Activated T-helper 9 cell treated with anti-CD3 and anti-CD28 coated beads, Interleukin-2, amount 50 U/mL, for 16 hours (primary cell): ENCODE measurements at places on chromosomes 4 and X.

DNA sequence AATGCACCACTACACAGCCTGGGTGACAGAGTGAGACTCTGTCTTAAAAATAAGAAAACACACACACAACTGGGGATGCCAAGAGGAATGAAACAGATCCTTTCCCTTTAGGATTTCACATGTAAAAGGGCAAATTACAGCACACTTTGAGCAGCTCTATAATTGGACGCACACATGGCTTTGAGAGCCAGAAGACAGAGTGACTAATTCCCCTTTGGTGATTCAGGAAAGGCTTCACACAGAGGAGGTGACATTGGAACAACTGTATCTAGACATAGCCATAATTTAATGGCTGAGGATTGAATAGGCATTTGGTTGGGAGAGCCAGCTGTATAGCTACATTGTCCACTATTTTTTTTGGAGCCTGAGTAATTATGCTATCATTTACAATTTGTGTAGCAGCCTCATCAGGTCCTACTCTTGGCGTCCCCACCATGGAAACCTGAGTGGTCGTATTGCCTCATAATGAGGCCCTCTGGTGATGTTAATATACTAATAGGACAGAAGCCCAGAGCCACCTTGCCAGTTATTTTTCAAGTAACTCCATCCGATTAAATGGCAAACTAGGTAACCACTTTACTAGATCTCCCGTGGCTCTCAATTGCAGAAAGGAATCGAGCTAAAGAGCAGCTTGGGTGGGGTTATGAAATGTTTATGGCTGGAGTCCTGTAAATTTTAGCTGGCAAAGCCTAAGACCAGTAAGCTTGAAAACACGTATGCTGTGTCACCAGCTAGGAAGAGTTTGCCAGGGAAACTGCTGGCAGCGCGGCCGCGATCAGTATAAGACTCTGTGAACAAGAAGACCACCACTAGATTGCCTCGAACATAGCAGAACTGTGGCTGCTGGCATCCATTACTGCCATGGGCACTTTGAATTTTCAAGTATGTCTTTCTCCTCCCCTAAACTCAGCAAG lies 8.5 kb upstream of the PPEF1 start:
- DNase-seq, result no peak

DNA sequence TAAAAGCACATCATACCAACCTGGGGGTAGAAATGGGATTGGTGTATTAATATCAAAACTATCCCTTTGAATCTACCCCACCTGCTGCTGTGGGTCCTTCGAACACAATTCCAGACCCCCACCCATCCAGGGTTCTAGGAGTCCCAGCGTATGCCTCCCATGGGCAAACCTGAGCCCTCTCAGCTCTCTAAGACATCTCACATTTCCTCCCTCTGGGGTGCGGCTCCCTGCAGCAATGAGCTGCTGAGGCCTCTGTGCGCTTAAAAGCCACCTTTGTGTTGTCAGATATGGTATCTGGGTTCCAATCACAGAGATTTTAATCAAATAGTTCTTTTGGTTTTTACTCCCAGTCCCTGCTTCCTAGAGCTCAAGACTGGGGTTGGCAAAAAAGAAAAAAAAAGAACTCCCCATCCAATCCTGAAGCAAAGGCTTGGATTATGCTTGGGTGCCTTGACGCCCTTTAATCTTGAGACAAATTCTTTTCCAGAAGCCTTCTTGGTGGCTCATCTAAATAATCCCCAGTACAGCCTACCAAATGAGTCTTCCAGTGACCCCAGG lies 37.5 kb upstream of the NOCT start:
- DNase-seq, result no peak

DNA sequence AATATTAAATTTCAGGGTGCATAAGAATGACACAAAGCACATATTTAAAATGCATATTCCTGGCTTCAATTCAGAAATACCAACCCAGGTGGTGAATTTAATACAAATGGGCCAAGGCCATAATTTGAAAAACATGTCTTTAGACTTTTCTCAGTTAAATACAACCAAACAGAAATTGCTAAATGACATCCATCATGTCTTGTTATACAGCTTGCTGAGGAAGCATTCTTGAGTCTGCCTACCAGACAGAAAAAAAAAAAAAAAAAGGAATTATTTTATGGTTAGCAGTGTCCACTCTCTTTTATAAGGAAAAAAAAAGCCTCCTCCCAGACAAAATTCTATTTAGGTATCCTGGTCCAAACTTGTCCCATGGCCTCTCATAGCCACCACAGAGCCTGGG lies 119.1 kb downstream of the PAPSS1 start:
- DNase-seq, result no peak

- DNase-seq, result no peak
These were observed 193.2 kb upstream of the FAT4 start for GRCh38 chr4:125121581-125121980.

GRCh38 chr4:32631831-32632230 lies 1911.7 kb downstream of the PCDH7 start:
- DNase-seq, result no peak

GRCh38 chr4:23171976-23172375 lies 479.2 kb downstream of the GBA3 start:
- DNase-seq, result no peak

DNA sequence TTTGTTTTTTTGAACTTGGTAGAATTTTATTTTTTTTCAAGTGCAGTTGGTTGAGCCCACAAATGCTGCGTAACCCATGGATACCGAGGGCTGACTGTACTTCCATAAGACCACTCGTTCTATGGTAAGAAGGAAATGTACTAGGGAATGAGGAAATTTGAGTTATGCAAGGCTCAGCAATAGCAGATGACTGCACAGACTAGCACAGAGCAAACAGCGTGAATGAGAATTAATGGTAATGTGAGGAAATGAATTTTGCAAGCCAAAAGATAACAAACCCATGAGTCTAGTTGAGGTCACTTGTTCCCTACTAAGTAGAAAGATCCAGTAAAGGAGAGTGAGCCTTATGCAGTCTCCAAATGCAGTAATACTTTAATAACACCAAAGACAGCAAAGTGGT lies 17.4 kb downstream of the GSPT2 start:
- no peak for DNase-seq

GRCh38 chr4:80705311-80705710 lies 325.2 kb upstream of the BMP3 start:
- DNase-seq, result no peak

DNA sequence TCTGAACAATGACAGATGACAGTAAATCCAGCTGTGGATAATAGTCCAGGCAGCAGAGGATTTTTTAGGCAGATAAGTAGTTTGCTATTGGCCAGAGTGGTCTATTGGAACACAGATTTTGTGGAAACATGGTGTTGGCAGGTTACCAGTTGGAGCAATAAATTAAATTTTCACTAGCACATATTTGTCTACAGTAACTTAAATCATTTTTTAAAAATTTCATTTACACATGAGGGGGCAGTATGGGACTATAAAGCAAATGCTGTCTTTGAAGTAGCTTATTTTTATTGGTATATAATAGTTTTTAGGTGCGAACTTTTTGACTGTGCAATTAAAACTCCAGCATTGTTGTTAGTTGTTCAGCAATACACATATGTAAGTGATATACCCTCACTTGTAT lies 289.8 kb downstream of the ARHGAP10 start:
- no peak for DNase-seq

- no peak for DNase-seq
These were observed 69.7 kb upstream of the RBMX start for GRCh38 chrX:136950211-136950610.

DNA sequence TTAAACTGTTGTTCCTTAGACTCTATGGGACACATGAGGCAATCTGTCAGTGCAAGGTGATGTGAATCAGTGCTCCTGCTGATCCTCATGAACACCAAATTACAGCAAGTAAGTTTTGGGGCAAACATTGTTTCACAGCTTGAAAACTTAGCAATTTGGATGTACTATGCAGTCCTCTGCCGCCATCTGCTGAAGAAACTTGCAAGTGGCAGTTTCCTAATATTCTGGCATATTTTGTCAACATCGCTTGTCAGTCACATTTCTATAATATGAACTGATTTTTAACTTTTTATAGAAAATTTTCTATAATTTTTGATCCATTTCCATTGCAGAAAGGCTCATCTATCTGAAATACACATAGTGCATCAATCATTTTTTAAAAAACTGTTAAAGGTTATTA lies 56.3 kb downstream of the ZAR1 start:
- no peak for DNase-seq

DNA sequence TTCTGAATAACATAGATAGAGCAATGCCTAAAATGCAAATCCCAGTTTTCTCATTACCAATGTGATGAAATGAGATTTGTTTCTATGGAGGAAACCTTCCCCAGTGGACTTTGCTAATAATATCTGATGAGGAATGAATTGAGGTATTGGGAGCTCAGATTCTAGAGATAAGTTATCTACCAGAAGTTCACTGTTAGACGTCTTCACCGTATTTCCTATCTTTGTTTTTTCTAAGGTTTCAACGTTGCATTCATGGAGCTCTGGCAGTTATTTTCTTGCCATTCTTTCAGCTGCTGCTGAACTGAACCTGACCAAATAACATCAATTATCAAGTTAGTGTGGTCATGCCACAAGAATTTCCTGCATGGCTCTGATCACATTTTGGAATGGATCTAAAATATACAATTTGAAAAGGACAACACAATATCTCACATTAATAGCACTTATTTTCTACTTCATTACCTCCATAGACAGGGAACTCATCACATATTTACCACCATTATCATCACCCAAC lies 511.8 kb upstream of the LCORL start:
- DNase-seq, result no peak

DNA sequence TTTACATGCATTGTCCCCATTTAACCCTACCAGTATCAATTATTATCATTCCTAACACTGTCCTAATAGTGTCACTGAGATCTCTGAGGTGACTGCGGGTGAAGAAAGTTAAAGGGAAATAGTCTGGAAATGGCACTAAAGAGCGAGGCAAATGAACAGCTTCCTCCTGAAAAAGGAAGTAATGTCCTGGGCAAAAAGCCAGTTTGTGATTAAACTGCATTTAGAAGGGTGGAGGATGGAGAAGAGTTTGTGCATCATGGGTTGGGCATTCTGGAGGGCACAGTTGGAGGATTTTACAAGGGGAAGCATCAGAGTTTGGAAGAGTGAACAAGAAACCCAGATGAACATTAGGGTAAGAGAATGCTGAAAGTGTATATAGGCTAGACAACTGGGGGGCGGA lies 60.5 kb upstream of the SLC25A4 start:
- DNase-seq, result no peak

GRCh38 chrX:51332188-51332942 lies at the start of gene NUDT10:
Gene NUDT10 (plus strand): TSS chrX:51332822. CDS start chrX:51332966, 144 bp downstream.
- DNase-seq, result peak; percentile 3

- DNase-seq, result no peak
These were observed 64.0 kb downstream of the CCNG2 start for GRCh38 chr4:77220828-77221613.

- no peak for DNase-seq
These were observed 3.8 kb upstream of the CENPC start for GRCh38 chr4:67549123-67549522.

DNA sequence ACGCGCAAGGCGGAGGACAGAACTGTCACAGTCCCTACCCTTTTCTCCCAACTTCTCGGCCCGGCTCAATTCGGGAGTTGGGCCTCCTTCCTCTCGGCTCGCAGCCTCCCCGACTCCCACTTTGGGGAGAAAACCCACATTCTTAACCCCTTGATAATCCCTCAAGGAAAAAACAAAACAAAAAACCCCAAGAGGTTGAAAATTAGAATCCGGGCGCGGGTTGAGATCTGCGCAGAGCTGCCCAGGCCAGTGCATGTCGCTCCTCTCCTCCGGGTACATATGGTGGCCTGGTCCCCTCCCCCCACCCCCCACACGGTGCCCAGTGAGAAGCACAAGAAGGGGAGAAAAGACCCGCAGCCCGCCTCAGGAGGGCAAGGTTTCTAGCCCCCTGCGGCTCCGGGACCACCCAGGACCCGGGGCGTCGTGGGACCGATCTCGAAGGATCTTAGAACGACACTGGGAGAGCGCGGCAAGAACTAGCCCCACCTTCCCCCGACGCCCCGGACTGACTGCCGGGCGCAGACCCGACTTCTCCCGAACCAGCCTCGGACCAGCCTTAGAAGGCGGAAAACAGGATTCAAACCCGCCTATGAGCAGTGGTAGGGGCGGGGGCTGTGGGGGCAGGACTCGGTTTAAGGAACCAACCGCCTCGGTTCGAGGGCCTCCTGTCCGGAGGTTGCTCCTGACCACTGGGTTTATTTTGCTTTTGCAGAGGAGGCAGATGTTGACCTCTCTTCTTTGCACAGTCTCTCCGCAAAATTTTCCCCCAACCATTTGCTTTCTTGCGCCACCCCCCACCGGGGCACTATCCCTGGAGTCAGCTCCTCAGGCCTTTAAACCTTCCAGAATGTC lies 2.5 kb upstream of the PDGFRA start:
- no peak for DNase-seq

DNA sequence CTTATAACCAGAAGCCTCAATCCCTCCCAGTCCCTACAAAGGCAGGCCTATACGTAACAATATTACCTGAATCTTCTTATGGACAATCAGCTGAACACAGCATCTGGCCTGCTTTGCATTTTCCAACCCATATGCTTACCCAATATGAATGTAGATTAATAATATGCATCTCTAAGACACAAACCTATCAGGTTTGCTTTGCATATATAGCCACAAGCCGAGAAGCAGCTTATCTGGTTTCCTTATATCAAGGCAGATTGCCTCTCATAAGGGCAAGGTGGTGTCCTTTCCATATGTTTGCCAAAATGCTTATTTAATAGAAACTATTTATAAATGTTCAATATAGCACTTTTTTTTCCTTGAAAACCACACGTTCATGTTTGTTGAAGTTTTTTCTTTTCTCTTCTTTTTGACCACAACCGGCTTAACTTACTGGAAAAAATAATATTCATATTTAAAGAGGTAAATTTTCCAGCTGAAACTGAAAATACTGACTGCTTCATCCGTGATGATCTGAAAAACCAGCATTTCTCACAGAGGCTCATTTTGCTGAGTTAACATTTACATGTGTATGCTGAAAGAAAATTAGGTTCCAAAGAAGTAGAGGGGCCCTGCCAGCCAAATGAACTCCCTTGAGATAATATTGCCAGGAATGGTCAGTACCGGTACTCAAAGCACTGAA lies 3.8 kb downstream of the IL21 start:
- DNase-seq, result no peak

GRCh38 chr4:26717332-26717731 lies 133.4 kb downstream of the TBC1D19 start:
- no peak for DNase-seq

DNA sequence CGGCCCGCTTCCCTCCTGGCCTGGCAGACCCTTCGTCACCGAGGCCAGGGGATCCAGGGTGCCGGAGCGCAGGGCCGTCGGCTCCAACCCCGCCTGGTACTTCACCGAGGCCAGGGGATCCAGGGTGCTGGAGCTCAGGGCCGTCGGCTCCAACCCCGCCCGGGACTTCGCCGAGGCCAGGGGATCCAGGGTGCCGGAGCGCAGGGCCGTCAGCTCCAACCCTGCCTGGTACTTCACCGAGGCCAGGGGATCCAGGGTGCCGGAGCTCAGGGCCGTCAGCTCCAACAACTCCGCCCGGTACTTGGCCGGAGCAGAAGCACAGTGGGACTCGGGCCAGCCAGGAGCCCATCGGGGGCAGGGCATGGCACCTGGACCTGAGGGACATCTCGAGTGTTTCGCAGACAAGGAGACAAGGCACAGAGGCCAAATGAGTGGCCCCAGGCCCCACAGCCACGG lies 85.1 kb downstream of the FAM53A start:
- DNase-seq, result no peak

- no peak for DNase-seq
These were observed at the start of gene SORBS2 for GRCh38 chr4:185811509-185812364. Gene SORBS2 (minus strand): TSS chr4:185812194. CDS start chr4:185690571, 121,623 bp downstream.

- DNase-seq, result no peak
These were observed 514.3 kb downstream of the ADGRL3 start for GRCh38 chr4:61714387-61714911.

- DNase-seq, result no peak
These were observed 18.6 kb downstream of the ACSL4 start for GRCh38 chrX:109714340-109714958.
